ENCODE measurements at places on chromosomes 4 and X.

- no peak for DNase-seq
These were observed 10.3 kb upstream of the SMIM14 start for GRCh38 chr4:39648827-39649558.

DNA sequence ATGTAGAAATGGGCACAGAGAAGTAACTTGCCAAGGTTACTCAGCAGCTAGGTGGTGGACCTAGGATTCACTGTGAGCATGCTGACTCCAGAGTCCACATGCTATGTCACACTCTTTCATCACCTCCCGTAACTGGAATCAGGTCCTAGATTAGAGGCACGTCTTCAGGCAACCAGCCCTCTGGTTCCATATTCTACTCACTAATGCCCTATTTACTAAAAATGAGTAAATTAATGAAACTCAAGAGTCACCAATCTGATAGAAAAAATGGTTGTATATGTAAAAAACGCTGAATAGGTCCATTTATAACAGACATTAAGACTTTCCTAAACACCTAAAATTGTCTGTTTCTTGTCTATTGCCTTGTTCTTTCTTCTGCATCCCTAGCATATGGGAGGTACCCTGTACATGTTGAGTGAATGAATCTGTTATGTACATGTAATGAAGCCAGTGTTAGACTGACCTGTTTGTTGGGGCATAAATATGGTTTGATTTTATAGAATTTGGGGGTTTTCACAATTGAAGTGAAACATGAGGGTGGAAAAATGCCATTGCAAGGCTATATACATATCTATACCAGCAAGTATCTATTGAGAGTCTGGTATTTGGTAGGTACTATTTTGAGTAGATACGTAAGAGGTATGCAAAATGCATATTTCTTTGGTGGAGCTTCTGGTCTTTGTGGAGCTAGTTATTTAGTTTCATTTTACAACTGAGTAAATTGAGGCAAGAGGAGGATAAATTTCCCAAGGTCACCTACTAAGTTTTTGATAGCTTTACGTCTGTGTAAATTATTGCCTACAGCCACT is 7.5 kb upstream of the RUFY3 start:
- DNase-seq, result no peak

- DNase-seq, result no peak
These were observed 186.3 kb upstream of the FTHL17 start for GRCh38 chrX:31258166-31258565.

- peak; percentile 44 for DNase-seq
These were observed 695 bp downstream of the MTM1 start for GRCh38 chrX:150569155-150569477.

DNA sequence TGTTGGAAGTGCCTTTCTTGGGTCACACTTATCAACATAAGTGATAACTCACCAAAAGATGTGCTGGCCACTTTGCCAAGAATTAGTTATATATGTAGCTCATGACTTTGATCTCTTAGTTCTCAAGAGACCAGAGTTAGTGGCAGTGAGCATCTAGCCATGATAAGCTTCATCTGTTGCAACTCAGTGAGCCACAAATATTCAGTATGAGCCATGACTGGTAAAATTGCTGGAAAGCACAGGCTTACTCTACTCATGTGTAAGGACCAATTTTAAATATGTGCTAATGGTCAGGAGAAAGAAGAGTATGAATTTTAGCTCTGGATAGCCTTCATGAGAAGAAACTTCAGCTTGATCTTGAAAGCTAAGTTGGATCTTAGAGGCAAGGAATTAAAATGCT is 59.4 kb upstream of the TLL1 start:
- no peak for DNase-seq

DNA sequence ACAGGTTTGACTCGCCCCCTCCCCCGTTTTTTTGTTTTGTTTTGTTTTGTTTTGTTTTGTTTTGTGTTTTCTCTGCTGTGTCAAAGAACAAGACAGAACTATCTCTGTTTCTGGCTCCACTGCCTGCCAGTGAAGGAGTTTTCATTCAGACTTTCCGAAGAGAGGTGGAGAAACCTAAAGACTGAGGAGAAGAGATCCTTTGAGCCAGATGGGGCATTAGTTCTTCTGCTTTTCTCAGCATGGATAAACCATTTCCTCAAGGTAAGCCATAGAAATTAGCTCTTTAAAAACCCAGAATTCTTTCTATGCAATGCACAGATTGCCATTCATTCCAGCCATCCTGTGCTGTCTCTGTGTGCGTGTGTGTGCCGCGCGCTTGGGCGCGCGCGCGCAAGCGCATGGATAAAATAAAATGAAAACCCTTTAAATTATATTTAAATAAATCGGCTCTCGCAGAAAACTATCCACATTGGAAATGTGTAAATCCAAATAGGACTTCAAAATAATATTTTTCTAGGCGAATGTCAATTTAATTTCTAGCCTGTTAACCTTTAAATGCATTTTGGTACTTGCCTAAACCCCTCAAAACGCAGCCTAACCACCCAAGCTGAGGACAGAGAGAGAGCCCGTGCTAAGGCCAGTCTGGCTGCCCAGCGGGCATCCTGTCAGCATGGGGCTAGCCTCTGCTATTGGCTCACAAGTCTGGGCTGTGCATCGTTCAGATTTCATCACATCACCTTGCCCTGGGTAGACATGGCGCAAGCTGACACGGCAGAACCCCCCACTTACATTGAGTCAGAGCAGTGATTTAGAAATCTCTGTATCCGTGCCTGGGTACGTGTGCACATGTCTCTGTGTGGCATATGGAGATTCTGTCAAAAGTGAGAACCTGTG is 113.0 kb upstream of the VAMP7 start:
- DNase-seq, result no peak

- no peak for DNase-seq
These were observed 18.2 kb downstream of the PRDM8 start for GRCh38 chr4:80215449-80216052.

DNA sequence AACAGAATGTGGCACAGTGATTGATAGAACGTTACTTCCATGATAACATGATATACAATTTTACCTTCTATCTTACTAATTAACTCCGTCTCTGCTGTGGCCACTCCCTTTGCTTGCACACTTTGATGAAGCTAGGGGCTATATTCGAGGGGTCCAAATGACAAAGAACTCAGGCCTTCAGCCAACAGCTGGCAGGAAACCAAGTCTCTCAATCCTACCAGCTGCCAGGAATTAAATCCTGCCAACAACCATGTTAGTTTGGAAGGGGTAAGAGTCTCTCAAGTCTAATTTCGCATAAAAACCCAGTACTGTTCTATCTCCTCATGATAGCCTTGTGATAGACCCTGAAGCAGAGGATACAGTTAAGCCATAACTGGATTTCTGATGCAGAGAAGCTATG is 1122.9 kb upstream of the PCDH10 start:
- no peak for DNase-seq

Measured in CD4-positive, alpha-beta T cell treated with Interleukin-1 beta for 1 hour (primary cell).